GM13976 (cell line): ENCODE measurements at places on chromosomes 12 and 14.

DNA sequence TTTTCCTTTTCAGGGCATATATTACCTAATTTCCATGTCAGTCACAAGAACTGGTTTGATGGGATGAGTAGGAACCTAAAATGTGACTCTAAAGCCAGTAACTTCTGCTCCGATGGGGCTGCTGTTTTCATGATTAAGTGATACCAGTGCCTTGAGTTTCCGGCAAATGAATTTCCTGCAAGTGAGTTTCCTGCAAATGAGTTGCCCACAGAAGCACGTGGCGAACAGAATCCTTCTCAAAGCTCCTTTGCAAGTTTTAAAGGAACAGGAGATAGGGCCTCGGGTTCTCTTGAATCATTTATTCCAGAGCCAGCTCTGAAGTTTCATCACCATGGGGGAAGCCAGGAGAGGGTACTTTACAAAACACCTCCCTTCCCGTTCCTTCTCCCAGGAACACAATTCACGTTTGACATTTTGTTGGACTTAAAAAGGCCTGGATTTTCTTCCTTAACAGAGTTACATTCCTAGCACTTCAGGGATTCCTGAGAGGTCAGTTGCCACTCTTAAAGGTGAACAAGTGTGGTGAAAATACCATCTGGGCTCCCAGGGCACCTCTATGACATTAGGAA, 2.2 kb upstream of the PPTC7 start:
- no peak for DNase-seq

GRCh38 chr12:121953695-121954094, 35.3 kb downstream of the CFAP251 start:
- DNase-seq, result no peak

DNA sequence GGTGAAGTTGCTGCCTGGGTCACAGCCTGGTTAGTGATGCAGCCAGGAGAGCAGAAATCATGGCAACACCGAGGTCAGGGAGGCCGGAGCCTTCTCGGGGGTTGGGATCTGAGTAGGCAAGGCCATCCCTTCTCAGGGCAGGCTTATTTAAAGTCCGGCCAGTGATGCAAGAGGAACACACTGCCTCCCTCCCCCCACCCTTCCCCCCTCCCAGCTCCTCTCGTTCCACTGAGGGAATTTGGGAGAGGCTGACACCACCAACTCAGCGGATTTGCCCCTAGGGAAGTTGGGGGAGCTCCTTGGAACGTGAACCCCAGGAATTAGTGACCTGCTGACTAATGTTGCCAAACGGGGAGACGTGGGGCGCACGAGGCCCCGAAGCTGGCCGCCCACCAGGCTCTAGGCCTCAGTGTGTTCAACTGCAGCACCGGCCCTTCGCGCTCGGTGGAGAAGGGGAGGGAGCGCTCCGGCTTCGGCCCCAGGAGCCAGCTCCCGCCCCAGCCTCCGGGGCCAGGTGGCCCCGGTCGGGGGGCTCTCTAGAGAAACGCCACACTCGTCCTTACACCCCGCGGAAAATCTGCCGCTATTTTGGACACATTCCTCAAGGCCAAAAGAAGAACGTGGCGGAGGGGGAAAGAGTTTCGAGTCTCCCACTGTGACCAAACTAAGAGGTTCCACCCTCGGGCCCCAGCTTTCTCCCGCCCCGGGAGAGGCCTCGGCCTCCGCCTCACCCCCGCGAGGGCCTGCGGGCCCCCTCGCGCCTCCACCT, 1.6 kb downstream of the CTDSP2 start:
- DNase-seq, result peak; percentile 68

DNA sequence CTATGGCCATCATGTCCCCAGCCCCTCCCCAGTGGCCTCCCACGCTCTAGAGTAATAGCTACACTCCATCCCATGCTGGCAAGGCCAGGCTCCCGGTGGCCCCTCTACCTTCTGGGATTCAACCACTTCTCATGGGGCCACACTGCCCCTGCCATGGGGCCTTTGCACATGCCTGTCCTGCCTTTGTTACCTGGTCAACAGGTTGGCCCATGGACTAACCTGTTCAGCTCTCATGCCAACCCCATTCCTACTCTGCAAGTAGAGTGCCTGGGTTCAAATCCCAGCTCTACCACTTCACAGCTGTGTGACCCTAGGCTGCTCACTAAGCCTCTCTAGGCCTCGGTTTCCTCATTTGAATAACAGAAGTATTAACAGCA, 98.5 kb downstream of the RFLNA start:
- no peak for DNase-seq

- no peak for DNase-seq
Measured at GRCh38 chr12:8127138-8127537, 3.7 kb downstream of the CLEC4A start.

GRCh38 chr14:101072531-101072930, 169.0 kb upstream of the RTL1 start:
- no peak for DNase-seq

- DNase-seq, result no peak
Measured at GRCh38 chr12:81723361-81723760, 35.8 kb downstream of the PPFIA2 start.

DNA sequence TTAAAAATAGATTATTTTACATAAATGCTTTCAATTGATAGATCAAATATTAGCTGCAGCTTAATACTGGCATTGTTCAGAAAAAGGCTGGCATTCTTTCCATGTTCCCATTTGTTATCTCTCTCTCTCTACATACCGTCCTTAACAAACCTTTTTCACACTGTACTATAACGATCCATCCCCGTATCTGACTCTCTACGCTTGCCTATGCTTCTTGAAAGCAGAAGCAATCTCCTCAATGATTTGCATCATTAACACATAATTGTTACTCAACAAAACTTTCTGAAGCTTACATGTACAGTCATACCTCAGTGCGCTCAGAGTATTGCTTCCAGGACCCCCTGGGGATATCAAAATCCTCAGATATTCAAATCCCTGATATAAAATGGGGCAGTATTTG, 89.7 kb downstream of the TMTC1 start:
- no peak for DNase-seq

DNA sequence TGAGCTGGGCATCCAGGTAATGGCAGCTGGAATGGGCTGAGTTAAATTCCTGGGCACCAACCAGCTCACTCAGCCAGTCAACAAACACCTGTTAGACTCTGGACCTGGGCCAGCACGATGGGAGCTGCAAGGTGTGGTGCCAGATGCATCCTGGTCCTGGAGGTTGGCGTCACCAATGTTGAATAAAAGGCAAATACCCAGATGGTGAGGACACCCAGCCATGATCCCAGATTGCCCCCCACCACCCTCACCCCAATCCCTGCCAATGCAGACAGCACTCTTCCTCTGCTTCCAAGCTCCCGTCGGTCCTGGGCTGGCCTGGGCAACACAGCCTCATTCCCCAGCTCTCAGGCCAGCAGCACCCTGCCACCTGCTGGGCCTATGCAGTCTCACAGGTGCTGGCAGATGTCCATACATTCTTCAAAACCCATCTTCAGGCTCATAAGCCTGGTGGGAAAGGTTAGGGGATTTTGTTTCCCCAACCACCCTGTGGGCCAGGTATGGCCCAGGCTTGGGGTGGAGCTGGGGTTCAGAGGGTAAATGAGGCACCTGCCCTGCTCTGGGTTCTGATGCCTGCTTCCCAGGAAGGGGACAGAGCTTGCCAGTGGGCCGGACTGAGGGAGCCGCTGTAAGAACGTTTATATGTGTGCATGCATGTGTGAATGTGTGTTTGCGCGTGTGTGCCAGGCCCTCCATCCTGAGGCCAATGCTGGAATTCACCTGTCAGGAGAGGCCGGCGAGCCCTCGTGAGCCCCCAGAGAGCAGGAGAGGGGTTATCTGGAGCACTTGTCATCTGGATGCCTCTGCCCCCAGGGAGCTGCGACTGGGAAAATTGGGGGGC, 58.0 kb downstream of the LGMN start:
- DNase-seq, result peak; percentile 67

GRCh38 chr14:31692376-31692781, 131.2 kb downstream of the NUBPL start:
- DNase-seq, result peak; percentile 27

DNA sequence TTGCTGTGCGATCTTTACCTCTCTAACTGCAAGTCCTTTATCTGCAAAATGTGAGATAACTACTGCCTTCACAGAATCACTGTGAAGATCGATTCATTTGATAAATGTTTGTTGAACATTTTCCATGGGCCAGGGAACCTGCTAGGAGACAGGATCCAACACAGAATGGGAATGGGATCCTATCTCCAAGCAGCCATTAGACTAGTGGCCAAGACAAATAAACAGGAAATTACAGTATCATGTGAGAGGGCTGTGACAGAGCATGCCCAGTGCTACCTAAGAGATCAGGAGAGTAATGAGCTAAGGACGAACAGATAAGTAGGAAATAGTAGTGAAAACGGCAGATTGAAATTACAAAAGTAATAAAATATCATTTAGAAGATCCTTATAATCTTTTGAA, 105.7 kb downstream of the GRIN2B start:
- no peak for DNase-seq

GRCh38 chr12:120078868-120079267, 37.7 kb downstream of the RAB35 start:
- no peak for DNase-seq

DNA sequence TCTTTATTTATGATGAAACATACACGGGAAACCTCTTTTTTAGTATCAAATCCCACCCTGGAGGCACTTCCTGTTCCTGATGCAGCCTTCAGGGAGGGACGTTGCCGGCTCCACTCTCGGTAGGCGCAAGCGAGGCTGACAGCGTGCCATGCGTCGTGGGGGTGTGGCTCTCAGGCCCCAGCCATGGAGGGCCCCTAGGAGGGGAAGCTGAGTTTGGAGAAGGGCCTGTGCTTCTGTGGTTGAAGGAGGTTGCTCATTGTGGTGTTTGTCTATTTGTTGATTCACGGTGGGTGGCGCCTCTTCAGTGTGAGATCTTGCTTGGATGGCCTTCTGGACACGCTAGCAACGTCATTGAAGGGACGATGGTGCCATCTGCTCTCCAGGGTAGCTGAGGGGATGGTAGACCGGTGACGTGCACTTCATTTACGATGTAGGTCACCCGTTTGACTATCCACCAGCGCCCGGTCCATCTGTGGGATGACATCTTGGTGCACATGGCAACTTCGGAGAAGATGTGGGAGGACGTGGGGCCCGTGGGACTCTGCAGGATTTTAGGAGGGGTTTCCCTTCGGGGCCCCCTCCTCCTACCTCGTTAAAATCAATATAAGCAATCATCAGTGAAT, 126.3 kb upstream of the RTL1 start:
- no peak for DNase-seq

DNA sequence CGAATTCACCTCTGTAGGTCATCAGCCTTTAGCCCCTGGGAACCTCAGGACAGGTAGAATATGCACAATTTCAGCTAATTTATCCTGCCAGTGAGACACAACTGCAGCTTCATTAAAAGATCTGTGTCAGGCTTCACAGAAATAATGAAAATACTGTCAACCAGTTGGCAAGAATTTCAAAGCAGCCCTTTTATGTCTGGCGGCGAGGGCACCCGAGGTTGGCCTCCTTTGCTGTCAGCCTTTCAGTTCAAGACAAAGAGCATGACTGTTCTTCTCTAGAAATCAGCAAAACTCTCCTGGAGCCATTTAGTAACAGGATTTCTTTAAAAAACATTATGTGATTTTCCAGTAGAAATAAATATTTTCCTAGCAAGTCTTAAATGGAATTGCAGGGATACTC, 75.9 kb downstream of the BBS10 start:
- no peak for DNase-seq

DNA sequence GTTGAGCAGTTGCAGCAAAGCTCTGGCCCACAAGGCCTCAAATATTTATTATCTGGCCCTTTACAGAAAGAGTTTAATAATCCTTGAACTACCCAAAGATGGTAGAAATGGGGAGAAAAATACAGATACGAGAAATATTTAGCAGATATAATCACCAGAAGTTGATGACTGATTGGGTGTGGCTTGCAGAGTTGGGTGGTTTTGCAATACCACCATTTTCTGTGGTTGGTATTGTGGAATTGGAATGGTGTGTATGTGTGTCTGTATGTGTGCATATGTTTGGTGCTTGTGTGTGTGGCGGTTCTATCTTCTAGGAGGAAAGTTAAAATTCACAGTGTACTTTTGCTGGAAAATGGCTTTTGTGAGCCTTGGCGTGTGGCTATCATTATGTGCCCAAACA, 85.4 kb upstream of the MANSC4 start:
- DNase-seq, result no peak

GRCh38 chr12:6285063-6285477, 25.4 kb upstream of the PLEKHG6 start:
- peak; percentile 87 for DNase-seq

DNA sequence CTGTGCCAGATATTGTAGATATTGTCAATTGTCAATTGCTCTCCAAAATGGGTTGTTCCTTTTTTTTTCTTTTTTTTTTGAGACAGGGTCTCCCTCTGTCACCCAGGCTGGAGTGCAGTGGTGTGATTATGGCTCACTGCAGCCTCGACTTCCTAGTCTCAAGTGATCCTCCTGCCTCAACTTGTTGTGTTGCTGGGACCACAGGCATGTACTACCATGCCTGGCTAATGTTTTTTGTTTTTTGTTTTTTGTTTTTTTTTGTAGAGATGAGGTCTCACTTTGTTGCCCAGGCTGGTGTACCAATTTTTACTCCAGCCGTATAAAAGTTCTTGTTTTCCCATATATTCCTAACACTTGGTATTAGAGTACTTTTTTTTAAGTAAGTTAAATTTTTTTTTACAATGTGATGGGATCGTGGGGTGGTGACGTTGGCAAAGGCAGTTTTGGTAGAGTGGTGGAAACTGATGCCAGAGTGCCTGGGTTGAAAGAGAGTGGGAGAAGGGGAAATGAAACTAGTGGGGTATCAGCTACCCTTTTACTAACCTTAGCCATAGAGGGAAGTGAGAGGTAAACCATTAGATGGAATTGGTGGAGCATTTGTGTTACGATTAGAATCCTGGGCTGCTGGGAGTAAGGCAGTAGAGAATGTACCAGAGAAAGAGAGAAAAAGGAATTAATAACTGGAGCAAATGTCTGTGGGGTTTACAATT, 33.0 kb upstream of the CFAP54 start:
- DNase-seq, result peak; percentile 33

DNA sequence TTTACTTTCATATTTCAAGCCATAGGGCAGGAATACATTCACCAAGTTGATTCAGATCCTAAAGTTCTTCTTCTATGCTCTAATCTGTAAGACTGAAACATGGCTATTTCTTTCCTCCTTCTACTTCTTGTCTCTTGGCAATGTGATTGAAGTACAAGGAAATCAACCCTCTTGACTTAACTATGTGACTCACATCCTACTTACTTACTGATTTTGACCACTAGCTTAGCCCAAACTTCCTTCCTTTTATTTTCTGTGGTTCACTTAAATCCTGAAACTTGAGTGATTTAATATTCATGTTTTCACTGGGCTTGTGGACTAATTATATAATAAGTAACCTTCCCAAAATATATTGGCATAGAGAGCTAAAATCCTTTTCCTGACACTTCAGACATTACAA, 111.2 kb upstream of the NOVA1 start:
- DNase-seq, result no peak

- peak; percentile 67 for DNase-seq
Measured at GRCh38 chr12:48956279-48957140, 777 bp downstream of the ARF3 start.
